ENCODE measurements at places on chromosomes 2 and 18.

DNA sequence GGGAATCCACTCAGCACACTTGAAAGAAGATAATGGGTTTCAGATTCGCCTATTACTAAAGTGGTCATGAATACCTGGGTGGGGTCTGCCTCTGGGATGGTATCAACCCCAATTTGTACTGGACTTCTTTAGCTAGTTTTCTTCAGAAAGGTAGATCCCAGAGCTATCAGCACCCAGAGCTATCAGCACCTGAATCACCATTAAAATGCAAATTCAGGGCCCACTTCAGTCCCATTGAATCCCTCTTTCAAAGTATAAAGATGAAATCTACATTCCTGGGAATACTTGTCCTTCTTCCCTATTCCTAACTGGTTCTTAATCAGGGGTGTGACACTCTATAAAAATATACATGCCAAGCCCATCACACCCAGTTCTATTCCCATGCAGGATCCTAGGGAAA is 914.3 kb downstream of the DCC start:
- DNase-seq, result no peak

- DNase-seq, result no peak
Measured at GRCh38 chr2:75513616-75514170, 47.0 kb downstream of the EVA1A start.

DNA sequence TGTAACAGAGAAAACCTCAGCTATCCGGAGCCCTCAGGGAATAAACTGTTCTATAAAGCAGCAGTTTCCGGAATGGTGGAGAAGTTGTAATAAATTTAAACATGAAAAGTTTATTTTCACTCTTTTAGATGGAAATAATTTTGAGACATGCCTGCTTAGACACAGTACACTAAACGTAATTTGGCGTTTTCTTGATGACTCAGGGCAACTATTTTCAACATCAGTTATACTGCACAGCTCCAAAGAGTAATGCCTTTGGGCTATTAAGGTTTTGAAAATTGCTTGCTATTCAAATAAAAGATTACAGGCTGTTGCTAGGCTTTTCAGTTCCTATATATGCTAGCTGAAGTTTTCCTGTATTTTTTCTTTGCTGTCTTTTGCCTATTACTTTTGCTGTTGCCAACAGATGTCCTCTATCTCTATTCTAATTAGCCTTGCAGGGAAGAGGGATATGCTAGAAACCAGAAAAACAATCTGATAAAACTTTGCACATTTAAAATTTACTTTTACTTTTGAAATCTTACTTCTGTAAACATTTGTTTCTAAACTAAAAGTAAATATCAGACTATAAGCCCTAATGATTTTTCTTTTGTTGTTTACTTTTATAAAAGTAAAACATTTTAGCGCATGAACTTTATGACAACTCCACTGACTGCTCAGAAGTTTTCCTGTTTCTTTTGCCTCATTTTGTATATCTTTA is 113.4 kb upstream of the WDSUB1 start:
- DNase-seq, result peak; percentile 18

GRCh38 chr2:96163768-96164429 is 18.7 kb upstream of the DUSP2 start:
- no peak for DNase-seq

DNA sequence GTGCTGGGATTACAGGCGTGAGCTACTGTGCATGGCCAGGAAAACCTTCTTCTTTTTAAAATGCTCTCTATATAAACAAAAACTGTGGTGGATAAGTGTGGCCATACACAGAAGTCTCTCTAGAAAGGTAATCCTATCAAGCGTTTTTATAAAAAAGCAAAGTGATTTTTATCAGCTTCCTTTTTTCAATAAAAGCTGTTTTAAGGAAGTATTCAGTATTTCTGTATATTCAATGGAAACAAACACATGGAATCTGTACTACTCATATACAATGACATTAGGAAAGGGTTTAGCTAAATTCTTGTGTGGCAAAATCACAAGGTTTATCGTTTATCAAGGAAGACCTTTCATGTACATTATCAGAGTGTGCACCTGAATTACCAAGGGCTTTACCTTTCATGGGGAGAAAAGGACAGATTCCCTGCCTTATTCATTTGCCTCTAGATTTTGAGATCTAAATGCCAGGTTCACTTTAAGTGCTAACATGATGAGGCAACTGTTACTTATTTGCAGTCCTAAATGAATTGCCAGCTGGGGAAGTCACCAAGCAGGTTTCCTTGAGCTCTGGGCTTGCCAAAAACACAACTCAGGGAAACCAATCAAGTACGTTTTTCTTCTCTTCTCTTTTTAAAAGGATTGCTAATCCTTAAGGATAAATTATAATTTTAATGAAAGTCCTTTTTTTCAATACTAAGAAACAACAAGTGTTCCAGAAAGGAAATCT is 70.8 kb downstream of the RTN4 start:
- DNase-seq, result no peak

DNA sequence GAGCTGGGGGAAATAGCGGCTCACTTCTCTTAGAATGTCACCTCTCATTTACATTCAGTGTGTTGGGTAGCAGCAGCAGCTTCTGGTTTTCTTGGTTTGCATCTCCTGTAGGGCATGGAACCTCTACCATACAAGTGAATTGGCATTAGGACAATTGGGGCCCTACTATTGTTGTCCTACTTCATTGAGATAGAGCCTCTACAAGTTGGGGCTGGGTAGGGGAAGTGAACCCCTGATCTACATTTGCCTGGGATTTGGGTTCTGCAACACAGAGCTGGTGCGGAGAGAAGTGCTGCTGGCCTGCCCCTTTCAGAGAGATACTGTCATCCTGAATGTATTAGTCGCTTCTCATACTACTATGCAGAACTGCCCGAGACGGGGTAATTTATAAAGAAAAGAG is 391.6 kb upstream of the HS6ST1 start:
- no peak for DNase-seq

- no peak for DNase-seq
Measured at GRCh38 chr2:161138429-161138828, 21.8 kb upstream of the TANK start.

GRCh38 chr2:168107322-168107721 is 140.1 kb downstream of the STK39 start:
- no peak for DNase-seq

DNA sequence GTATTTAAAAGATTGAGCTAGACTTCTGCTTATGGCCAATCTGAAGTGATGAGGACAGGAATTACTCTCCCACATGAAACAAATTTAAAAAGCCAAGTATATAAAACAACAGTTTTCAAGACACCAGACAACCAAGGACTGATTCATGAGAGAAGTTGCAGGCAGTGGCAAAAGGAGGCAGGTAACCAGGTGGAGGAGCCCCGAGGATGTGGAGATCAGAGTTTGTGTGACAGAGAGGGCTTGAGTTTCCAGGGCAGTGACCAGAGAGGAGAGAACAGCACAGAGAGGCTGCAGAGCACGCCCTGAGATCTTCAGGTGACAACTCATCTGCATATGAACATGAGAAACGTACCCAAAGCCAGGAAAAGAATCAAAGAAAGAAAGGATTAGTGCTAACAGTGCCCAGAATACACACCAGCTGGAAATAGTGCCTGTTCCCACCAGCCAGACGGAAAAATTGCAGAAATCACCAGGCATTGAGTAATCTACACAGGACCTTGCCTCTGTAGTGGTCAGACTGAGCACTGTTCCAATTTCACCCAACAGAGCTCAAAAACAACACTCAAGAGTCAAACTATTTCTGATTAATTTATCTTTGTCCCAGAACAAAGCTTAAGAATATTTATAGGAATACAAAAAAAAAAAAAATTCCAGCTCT is 173.1 kb downstream of the SEPTIN10 start:
- DNase-seq, result peak; percentile 18

- peak; percentile 58 for DNase-seq
Measured at GRCh38 chr2:216130346-216130971, 21.3 kb downstream of the XRCC5 start.

DNA sequence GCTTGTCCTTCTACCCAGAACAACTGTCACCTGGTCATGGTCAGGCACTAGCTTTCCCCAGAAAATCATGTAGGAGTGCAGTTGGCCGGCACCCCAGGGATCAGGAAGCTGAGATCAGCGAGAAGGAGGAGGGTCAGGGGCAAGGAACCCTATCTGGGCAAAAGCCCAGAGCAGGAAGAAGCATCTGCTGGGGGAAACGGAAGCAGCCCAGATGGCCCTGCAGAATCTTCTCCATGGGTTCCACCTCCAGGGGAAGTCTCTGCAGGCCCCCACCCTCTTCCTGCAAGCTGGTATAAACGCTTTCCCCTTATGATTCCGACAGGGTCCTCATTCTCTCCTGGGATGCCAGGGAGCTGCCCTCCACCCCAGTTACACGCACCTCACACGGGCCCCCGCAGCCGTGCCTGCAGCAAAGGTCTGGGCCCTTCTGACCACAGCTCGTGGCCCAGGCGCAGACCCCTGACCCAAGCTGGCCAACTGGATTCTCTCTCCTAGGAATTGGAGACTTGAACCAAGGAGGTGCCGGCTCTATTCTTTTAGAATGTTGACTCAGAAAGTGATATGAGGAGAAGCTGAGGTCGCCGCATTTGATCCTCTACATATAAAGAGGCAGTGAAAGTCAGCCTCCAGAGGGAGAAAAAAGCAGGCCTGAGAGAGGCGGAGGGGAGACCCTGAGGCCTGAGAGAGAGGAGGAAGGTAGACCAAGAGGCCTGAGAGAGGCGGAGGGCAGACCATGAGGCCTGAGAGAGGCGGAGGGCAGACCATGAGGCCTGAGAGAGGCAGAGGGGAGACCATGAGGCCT is 71.0 kb downstream of the STPG4 start:
- peak; percentile 62 for DNase-seq

DNA sequence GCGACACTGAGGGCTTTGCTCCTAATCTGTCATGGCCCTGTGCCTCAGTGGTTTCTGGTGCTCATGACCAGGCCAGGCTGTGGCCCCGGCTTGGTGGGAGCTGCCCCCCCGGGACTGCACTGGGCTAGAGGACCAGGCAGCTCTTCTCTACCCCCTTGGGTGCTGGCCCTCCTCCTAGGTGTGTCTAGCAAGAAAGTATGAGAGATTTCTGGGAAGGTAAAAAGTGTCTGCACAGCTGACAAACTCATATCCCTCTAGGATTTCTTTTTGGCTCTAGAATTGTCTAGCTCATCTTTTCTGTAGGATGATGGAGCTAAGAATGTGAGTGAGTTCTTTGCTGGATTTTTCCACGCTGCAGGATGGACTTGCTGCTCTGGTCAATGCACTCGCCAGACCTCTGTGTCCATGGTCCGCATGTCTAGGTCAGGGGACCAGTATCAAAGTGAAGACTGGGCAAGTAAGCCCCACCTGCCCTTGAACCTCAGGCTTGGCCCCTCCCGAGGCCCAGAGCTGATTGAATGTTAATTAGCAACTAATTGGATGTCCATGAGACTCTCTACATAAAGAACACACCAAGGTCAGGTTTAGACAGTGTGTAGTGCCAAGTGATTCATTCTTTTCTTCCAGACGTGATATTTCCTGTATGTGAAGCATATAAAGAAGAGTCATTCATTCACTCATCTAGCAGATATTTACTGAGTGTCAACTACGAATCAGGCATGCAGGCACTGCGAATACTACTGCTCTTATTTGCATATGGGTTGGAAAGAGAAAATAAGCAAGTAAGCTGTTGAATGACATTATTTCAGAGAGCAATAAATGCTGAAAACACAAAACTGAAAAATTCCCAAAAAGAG is 15.6 kb upstream of the PSD4 start:
- DNase-seq, result peak; percentile 76

DNA sequence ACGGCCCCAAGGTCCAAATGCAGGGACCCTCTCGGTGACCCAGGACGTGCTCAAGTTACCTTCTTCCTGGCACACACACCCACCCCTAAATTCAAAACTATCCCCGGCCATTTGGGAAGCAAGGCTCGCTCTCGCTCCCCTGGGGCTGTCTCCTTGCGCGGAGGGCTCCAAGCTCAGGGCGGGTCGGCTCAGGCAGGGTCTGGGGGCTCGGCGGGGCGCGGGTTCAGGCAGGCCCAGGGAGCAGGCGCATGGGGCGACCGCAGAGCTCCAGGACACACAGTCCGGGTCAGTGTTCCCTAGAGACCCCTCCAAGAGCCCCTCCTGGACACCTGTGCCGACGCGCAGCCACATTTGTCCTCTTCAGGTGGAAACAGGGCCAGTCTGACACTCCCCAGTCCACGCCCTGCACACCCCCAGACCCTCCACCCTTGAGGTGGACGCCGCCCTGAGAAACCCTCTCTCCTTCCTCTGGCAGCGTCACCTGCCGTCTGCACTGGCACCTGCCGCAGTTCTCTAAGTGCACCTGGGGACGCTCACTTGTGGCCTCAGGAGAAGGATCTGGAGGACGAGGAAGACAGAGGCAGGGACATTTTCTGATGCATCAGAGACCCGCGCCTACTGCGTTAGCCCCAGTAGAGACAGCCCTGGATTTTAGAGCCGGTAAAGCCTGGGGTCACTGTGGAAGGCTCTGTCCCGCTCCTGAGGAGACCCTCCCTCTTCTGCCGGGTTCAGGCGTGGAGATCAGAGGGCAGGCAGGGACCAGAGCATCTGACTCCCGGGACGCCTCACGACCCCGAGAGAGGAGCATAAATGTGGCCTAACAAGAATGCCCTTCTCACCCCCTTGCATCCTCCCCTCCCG is 138.8 kb downstream of the TWIST2 start:
- no peak for DNase-seq

GRCh38 chr2:104033399-104033798 is 820.5 kb upstream of the POU3F3 start:
- DNase-seq, result peak; percentile 2

GRCh38 chr2:36587101-36587500 is 10.9 kb downstream of the FEZ2 start:
- no peak for DNase-seq

GRCh38 chr2:83784315-83784714 is 674.8 kb downstream of the SUCLG1 start:
- DNase-seq, result no peak

Data from cardiac fibroblast (primary cell).